Naive thymus-derived CD8-positive, alpha-beta T cell (primary cell): ENCODE measurements at places on chromosomes 12 and 14.

DNA sequence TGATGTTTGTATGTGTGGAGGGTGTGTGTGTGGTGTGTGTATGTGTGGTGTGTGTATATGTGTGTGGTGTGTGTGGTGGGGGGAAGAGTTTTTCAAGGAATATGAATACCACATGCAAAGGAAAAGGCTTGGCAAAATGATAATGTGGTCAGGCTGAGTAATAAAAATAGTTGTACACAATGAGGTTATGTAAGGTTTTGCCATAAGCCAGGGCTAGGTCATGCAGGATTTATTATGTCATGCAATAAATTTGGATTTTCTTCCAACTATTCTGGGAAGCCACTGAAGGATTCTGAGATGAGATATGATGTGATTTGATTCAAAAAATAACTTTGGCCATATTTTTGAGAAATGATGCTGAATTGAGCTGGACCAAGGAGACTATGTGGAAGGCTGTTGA is 1191.6 kb upstream of the SEL1L start:
- no peak for DNase-seq
- H3K27me3 ChIP-seq = no peaks in the 10 kb centered on the region
- no peak overlapping the region for H3K4me3 ChIP-seq
- no peaks in the 10 kb centered on the region for H3K36me3 ChIP-seq

DNA sequence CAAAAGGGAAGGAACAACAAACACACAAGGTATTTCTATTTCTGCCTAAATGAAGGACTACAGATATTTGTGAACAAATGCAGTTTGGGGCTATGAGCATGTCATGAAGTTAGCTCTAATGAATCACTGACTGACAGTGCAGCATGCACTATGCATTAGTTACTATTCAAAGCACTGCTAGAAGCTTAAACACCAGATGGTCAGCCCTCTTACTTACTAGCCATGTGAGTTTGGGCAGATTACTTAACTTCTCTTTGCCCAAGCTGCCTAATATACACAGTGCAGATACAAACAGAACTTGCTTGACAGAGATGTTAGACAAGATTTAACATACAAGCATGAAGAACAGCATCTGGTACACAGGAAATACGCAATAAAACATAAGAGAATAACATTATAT is 96.0 kb downstream of the ATXN2 start:
- no peak overlapping the region for H3K27ac ChIP-seq
- H3K27me3 ChIP-seq = no peaks in the 10 kb centered on the region
- H3K4me1 ChIP-seq = peaks cover 11% of the 10 kb centered on the region

DNA sequence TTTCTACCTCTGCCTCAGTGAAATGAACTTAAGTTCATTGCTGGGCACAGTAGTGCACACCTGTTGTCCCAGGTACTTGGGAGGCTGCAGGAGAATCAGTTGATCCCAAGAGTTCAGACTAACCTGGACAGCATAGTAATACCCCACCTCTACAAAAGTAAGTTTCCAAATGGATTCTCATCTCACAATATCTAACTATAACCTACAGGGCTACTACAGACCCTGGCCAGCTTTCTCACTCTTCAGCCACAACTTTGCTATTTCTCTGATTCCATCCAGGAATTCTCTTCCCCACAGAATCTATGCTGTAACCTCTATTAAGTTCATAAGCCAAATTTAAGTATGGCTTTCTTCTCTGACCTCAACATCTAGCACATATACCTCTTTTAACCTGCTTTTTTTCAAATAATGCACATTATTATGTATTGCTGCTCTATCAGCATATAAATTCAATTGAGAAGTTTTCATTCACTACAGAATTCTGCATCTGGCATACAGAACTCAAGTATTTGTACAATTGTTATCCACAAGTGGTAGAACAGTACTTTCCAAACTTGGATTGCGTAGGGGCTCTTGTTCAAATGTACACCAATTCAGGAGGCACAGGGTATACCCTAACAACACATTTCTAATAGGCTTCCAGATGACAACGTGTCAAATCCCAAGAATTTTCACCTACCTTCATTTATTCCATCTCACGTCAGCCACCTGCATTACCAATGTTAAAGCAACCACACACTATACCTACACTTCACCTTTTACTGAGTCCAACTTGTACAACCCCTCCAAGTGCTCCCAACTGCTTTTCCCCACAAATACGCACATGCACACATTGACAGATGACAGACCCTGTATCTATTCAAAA is 3.8 kb downstream of the RPS29 start:
- H3K27me3 ChIP-seq = peaks cover 9% of the 10 kb centered on the region
- DNase-seq = no peak
- H3K36me3 ChIP-seq = peaks cover 5% of the 10 kb centered on the region
- peak overlapping the region; percentile 30 for H3K27ac ChIP-seq

DNA sequence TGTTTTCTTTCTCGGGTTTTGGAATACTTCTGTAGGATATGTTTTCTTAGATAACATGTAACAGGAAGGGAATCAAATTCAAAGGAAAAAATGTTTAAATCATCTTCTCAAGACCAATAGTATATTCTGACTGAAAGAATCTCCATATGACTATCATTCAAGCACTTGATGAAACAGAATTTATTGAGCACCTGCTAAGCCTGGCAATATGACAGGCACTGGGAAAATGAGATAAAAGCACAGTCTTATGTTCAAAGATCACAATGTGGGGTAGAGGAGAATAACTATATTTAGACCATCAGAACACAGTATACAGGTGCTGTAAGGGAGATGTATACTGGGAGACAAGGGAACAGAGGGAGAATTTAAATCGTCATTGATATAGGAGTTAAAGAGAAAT is 19.1 kb upstream of the TMEM30B start:
- H3K27me3 ChIP-seq = no peaks in the 10 kb centered on the region
- peaks cover 57% of the 10 kb centered on the region for H3K4me1 ChIP-seq
- H3K4me3 ChIP-seq = no peak overlapping the region
- peaks cover 6% of the 10 kb centered on the region for H3K36me3 ChIP-seq
- H3K27ac ChIP-seq = peak overlapping the region; percentile 39
- DNase-seq = no peak

DNA sequence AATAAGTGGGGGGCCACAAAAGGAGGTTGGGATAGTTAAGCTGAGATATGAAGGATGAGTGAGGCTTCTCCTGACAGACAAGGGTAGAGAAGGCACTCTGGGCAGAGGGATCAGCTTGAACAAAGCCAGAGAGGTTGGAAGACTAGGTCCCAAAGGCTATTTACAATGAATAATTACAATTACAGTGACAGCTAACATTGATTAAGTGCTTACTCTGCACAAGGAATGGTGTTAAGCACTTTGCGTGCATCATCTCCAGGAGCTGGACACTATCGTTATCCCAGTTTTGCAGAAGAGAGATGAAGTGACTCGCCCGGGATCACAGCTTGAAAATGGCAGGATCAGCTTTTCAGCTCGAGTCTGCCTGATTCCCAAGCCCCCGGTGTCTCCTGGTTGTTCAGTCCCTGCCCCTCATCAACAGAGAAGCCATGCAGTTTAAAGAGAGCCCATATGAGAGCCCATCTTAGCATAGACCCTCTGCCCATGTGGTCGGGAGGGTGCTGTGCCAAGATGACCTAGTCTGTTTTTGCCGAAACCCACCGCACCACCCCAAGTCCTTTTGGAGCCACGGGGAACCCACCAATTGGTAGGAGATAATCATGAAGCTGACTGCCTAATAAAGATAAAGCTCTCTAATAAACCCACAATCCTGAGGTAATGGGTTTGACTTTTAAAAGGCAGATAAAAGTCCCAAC is 89.9 kb upstream of the HSPB8 start:
- H3K27ac ChIP-seq = no peak overlapping the region
- no peaks in the 10 kb centered on the region for H3K4me1 ChIP-seq
- H3K36me3 ChIP-seq = no peaks in the 10 kb centered on the region
- no peak for DNase-seq
- H3K27me3 ChIP-seq = peaks cover 1% of the 10 kb centered on the region
- H3K4me3 ChIP-seq = no peak overlapping the region

- H3K27me3 ChIP-seq = peaks cover 49% of the 10 kb centered on the region
- H3K36me3 ChIP-seq = no peaks in the 10 kb centered on the region
- no peak overlapping the region for H3K27ac ChIP-seq
- peaks cover 6% of the 10 kb centered on the region for H3K4me1 ChIP-seq
- DNase-seq = no peak
- H3K4me3 ChIP-seq = no peak overlapping the region
These were observed 3.2 kb upstream of the EGLN3 start for GRCh38 chr14:33954016-33954598.

- peaks cover 1% of the 10 kb centered on the region for H3K27me3 ChIP-seq
- peak overlapping the region; percentile 95 for H3K27ac ChIP-seq
- peak overlapping the region; percentile 86 for H3K4me3 ChIP-seq
- DNase-seq = peak; percentile 57
- H3K36me3 ChIP-seq = peaks cover 24% of the 10 kb centered on the region
These were observed 481 bp downstream of the MAX start for GRCh38 chr14:65101631-65102440.

DNA sequence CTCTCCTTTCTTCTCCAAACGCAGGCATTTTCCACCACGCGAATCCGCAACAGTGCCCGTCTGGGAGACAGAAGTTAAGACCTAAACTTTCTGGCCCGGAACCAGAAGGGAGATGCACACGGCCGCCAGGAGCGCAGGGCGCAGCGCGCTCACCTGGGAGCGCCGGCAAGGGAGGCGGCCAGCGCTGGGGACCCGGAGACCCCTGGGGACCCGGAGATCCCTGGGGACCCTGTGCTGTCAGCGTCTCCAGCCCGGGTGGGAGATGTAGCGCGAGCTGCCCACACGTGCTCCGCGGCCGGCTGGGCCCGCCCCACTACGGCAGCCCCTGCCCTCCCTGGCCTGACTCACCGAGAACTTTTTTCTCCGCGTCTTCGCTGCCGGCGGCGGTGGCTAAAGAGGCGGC is 620 bp downstream of the YBX3 start:
- peak overlapping the region; percentile 97 for H3K4me3 ChIP-seq
- peaks cover 8% of the 10 kb centered on the region for H3K27me3 ChIP-seq
- peak overlapping the region; percentile 99 for H3K27ac ChIP-seq
- H3K4me1 ChIP-seq = peaks cover 36% of the 10 kb centered on the region
- H3K36me3 ChIP-seq = no peaks in the 10 kb centered on the region

GRCh38 chr12:52618216-52618615 is at the start of gene KRT73:
KRT73 (minus strand) TSS chr12:52618559; CDS start chr12:52618524, 35 bp downstream.
- H3K27ac ChIP-seq = peak within 1 kb of the TSS; percentile 96
- peaks cover 74% of the 10 kb centered on the region for H3K4me1 ChIP-seq
- DNase-seq = no peak
- no peaks in the 10 kb centered on the region for H3K27me3 ChIP-seq

GRCh38 chr12:130948136-130948535 is 5.6 kb upstream of the ADGRD1 start:
- peaks cover 23% of the 10 kb centered on the region for H3K27me3 ChIP-seq
- DNase-seq = no peak
- peaks cover 3% of the 10 kb centered on the region for H3K36me3 ChIP-seq

DNA sequence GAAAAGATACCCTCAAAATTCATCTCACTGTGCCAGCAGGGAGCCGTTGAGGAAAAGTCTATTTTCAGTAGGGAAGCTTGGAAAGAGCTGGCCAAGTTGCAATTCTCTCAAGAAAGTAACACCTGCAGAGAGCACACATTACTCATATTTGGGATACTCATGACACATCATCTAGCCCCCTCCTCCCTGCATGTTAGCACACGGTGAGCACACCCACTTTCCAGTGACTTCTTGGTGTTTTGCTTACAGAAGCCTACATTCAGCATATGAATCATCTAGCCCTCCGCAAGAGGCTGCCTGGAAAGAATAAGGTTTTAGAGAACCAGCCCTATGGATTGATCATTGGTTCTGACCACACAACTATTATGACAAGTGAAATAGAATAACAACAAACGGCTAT is 124.5 kb downstream of the PTPRO start:
- no peak overlapping the region for H3K27ac ChIP-seq
- no peak overlapping the region for H3K4me3 ChIP-seq
- no peaks in the 10 kb centered on the region for H3K36me3 ChIP-seq
- peaks cover 11% of the 10 kb centered on the region for H3K27me3 ChIP-seq
- H3K4me1 ChIP-seq = no peaks in the 10 kb centered on the region

- H3K4me3 ChIP-seq = no peak overlapping the region
- no peak for DNase-seq
- no peaks in the 10 kb centered on the region for H3K36me3 ChIP-seq
- H3K4me1 ChIP-seq = no peaks in the 10 kb centered on the region
- H3K27me3 ChIP-seq = peaks cover 27% of the 10 kb centered on the region
These were observed 32.0 kb upstream of the SEL1L start for GRCh38 chr14:81565441-81566290.

- H3K36me3 ChIP-seq = no peaks in the 10 kb centered on the region
- no peak overlapping the region for H3K27ac ChIP-seq
- H3K4me3 ChIP-seq = no peak overlapping the region
- H3K27me3 ChIP-seq = peaks cover 5% of the 10 kb centered on the region
These were observed 210.3 kb downstream of the GLT1D1 start for GRCh38 chr12:129063600-129063999.

GRCh38 chr12:124299628-124300388 is 4.9 kb downstream of the RFLNA start:
- H3K4me1 ChIP-seq = peaks cover 3% of the 10 kb centered on the region
- H3K36me3 ChIP-seq = no peaks in the 10 kb centered on the region
- peaks cover 42% of the 10 kb centered on the region for H3K27me3 ChIP-seq
- DNase-seq = no peak

GRCh38 chr14:33737446-33737845 is 213.4 kb downstream of the EGLN3 start:
- H3K36me3 ChIP-seq = no peaks in the 10 kb centered on the region
- no peak for DNase-seq
- no peaks in the 10 kb centered on the region for H3K27me3 ChIP-seq
- H3K27ac ChIP-seq = no peak overlapping the region
- no peaks in the 10 kb centered on the region for H3K4me1 ChIP-seq
- no peak overlapping the region for H3K4me3 ChIP-seq

DNA sequence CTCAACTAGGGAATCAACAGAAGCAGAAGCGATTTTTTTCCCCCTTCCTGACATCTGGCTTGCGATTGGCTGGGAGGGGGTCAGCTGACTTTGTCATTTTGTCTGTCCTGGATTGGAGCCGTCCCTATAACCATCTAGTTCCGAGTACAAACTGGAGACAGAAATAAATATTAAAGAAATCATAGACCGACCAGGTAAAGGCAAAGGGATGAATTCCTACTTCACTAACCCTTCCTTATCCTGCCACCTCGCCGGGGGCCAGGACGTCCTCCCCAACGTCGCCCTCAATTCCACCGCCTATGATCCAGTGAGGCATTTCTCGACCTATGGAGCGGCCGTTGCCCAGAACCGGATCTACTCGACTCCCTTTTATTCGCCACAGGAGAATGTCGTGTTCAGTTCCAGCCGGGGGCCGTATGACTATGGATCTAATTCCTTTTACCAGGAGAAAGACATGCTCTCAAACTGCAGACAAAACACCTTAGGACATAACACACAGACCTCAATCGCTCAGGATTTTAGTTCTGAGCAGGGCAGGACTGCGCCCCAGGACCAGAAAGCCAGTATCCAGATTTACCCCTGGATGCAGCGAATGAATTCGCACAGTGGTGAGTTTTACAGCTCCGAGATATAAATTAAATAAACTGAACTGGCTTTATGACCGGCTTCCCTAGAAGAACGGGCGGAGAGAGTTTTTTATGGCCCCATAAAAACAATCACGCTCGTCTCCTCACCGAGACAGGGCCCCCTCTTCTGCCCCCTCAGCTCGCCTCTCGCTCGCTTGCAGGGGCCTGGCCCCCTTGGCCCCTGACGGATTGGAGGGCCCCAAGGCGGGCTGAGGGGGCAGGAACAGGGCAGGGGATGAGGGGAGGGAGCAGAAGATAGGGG is at the start of gene HOXC6:
TSS of gene HOXC6 (plus strand) at position 127 of the 888 bp plus-strand sequence. CDS start at position 209, 82 bp downstream.
- H3K27ac ChIP-seq = peak within 1 kb of the TSS; percentile 53
- no peak within 1 kb of the TSS for H3K4me3 ChIP-seq
- H3K36me3 ChIP-seq = peaks cover 4% of the 10 kb centered on the region
- no peak for DNase-seq
- peaks cover 23% of the 10 kb centered on the region for H3K4me1 ChIP-seq
